ENCODE measurements at places on chromosomes 2 and 18.

DNA sequence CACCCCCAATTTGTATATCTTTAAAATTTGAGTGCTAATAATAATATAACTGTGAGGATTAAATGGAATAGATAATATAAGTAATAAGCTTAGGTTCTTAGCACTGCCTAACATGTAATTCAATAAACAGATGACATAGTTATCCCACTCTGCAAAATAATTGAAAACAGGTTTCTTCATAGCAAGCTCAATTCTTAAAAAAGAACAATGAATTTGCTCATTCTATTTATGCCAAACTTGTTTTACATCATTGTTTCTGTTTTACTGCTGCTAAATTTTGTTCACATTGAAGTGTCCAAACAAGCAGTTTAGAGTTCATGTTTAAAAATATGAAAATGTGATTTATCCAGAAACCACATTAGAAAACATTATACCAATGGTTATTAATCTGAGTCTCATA is 217.0 kb downstream of the MBD5 start:
- no peak for DNase-seq

- DNase-seq = no peak
Measured at GRCh38 chr2:238657132-238658053, 190.5 kb upstream of the TWIST2 start.

- DNase-seq = no peak
Measured at GRCh38 chr2:68178954-68179627, 21.4 kb downstream of the PNO1 start.

DNA sequence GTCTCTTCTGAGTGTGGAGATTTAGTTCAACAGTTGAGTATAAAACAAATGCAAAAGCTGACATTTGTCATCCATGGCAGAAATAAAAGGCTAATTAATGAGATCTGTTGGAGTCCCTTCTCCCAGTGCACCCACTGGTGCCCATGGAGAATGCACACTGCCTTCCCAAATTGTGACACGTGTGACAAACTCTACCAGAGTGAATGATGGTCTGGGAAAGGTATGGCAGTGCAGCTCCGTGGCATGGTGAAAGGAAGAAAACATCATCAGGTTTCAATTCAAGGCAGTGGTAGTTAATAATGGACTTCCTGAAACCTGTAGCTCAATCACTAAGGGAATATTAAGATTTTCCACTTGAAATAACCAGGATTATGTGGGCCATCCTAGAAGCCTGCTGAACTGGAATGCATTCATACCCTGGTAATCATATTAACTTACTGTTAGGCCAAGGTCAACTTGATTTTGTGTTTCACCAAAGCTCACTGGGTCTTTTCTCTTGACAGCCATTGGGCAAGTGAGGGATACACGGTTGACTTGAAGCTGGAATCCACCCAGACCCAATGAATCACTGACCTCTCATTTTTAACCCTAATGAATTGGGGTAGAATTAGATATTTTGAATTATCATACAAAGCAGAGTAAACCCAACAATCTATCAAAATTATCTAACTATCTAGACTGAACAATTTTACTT is 167.6 kb downstream of the AFF3 start:
- no peak for DNase-seq

- DNase-seq = no peak
Measured at GRCh38 chr18:36494160-36494437, 196.6 kb downstream of the FHOD3 start.

GRCh38 chr18:7237673-7238272 is 6.9 kb downstream of the LRRC30 start:
- no peak for DNase-seq

DNA sequence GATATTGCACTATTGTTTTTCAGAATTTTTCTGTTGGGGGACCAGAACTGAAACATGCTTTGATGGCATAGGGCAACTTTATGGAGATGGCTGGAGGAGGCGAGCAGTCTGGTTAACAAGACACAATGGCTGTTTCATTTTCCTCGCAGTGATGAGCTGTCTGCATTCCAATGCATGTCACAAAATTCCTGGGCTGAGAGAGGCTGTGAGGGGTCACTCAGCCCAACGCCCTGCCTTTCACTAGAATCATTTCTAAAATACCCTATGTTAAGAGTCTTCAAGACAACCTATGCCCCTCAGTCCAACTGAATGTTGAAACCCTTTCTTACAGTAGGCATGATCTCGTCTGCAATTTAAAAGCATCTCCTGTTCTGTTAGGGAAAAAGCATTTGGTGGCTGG is 1090.0 kb downstream of the BCL11A start:
- DNase-seq = no peak

GRCh38 chr2:39160982-39161381 is 40.1 kb upstream of the SOS1 start:
- DNase-seq = no peak

Data from CD4-positive, alpha-beta T cell treated with Interleukin-4 for 4 hours (primary cell).